ENCODE measurements at places on chromosomes 12 and 14.

GRCh38 chr14:99233222-99234035, 38.6 kb downstream of the BCL11B start:
- DNase-seq: no peak

- DNase-seq: no peak
Observed at GRCh38 chr12:89230376-89231315, 121.7 kb downstream of the DUSP6 start.

DNA sequence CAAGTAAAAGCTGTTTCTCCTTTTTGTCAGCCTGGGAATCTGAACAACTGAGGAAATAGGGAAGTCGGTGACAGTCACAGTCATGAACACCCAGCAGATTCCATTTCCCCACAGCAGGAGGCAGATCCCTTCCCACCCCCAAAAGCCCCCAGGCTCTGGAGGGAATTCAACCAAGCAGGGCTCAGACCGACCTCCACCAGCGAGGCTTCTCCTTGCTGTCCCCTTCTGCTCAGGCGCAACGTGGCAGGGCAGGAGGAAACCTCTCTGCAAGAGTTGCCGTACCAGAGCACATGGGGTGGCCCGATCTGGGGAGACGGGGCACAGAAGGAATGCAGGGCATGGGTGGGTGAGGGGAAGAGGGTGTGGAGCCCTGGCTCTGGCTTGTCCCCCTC, 319 bp downstream of the GALNT6 start:
- peak; percentile 63 for DNase-seq

GRCh38 chr14:101183376-101184103, 280.0 kb upstream of the RTL1 start:
- no peak for DNase-seq

GRCh38 chr14:38762426-38762825, 340.6 kb downstream of the SEC23A start:
- no peak for DNase-seq

- DNase-seq: no peak
Observed at GRCh38 chr12:16163901-16164300, 113.6 kb downstream of the SLC15A5 start.

DNA sequence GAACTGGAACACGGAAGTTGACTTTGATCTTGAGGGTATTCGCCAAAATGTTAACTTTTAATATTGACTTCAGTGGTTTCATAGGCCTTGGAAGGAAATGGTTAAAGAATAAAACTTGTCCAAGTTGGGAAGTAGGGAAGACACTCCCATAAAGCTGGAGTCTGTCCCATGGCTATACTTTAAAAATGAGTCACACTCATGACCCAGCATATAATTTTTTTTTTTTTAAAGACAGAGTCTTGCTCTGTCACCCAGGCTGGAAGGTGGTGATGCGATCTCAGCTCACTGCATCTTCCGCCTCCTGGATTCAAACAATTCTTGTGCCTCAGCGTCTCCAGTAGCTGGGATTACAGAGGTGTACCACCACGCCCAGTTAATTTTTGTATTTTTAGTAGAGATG, 19.6 kb downstream of the TMPRSS12 start:
- DNase-seq: no peak

GRCh38 chr12:131738196-131738595, 27.3 kb downstream of the SFSWAP start:
- no peak for DNase-seq

DNA sequence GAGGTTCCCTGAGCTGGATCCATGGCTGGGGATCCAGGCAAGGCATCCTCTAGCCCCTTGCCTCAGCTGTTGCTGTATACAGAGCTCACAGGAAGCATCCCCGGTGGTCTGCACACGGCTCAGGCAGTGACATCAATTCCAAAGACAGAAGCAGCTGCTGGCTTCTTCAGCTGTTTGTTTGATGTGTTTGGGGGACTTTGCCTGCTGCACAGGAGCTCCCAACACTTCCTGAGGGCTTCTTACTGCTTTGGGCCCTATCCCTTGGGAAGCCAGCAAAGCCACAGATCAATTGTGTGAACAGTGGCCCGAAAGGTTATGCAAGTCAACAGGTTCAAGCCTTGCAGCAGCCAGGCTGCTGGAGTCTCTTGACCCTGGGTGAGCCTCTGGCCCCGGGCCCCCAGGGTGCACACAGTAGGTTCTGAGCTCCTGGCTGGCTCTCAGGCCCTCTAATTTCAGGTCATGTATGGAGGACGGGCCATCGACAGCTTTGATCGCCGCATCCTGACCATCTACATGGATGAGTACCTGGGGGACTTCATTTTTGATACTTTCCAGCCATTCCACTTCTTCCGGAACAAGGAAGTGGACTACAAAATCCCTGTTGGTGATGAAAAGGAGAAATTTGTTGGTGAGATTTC, 42.6 kb downstream of the CCDC92 start:
- DNase-seq: no peak

DNA sequence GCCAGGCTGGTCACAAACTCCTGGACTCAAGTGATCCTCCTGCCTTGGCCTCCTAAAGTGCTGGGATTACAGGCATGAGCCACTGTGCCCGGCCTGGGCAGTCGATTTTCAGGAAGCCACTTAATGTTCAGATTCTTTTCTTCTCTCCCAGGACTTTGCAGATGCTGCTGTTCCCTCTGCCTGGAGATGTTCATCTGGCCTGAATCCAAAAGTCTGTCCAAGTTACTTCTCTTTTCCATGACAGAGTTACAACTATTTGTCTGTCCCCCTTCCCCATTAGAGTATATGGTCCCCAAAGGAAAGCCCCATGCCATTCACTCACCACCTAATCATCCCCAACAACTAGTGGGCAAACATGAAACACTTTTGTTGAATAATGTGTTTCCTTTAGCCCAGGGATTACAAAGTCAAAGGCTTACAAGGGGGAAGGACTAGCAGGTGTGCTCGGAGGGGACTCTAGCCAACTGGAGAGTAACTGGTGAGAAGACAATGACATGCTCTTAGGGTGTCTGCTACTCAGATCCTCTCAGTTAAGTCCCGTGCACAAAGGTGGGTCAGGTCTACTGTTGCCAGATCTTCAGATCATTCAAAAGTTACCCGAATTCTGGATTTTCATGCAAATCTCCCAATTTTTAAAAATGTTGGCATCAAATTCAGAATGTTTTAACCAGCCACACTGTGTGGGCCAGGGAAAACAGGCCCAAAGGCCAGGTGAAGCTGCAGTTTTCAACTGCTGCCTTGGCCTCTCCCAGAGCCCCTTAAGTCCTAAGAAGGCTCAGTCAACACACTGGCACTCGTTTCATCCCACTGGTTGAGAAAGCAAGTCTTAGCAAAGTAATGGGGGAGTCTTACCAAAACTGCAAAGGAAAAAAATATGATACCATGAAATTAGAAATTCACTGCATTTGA, 29.6 kb downstream of the NUDT4 start:
- no peak for DNase-seq

- no peak for DNase-seq
Observed at GRCh38 chr12:131732-132495, 65.3 kb downstream of the IQSEC3 start.

DNA sequence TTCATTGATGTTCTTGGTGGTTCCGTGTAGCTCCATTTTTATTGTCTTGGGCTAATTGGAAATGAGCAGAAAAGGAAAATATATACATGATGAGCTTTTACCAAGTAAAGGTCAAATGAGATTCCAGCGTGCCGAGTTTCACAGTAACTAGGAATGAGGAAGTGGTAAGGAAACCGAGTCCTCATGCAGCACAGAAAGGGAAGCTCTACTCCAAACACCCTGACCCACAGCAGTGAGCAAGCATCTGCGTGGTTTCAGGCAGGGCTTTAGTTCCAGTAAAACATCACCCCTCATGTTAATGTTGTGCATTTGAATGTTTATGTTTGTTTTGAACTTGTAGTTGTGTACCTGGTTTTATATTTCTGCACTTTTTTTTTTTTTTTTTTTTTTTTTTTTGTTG, 208.0 kb downstream of the SLC41A2 start:
- DNase-seq: peak; percentile 27

GRCh38 chr14:76968621-76969063, 59.9 kb downstream of the IRF2BPL start:
- DNase-seq: no peak

DNA sequence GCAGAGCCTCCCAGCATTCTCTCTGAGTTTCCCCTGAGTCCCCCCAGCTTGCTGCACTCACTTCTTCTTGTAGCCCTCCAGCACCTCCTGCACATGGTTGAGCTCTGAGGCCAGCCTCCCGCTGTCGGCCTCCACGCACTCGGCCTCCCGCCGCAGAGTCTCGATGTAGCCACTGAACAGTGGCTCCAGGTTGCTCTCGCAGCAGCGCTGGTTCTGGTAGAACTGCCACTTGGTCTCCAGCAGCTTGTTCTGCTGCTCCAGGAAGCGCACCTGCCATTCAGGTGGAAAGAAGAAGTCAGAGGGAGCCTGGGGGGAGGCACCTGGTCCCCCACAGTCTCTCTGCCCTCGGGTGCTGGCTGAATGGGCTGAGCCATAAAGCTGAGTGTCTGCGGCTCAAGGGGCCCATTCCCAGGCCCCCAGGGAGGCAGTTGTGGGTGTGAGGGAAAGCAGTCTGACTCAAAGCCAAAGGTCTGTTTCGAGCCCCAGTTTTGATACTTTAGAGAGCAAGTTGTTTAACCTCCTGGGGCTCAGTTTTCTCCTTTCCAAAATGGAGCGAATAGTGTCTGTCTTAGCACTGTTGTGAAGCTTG, 2.3 kb downstream of the KRT85 start:
- no peak for DNase-seq

- no peak for DNase-seq
Observed at GRCh38 chr12:102964872-102965271, 7.4 kb downstream of the ASCL1 start.

DNA sequence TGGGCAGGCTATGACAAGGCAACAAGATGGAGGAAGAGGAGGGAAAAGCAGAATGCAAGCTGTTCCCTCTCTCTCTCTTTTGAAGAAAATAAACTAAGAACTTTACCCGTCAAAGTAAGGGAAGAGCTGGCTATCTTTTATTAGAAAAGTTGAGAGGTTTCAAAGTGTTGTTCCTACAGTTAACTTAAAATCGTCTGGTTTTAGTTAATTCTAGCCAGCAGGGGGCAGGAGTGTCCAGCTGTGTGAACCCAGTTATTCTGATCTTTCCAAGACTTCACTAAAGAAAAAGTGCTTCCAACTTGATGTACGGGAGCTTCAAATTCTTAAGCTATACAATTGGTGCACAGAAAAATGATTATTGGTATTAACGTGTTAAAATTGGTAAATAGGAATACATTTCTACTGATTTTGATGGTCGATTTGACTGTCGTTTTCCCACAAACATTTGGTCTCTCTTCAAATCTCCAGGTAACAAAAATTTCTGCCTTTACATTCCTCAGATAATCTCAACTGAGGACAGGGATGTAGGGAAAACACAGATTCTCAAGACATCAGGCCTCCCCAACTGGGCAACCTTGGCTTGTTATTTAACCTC, 28.4 kb upstream of the MON2 start:
- DNase-seq: no peak

DNA sequence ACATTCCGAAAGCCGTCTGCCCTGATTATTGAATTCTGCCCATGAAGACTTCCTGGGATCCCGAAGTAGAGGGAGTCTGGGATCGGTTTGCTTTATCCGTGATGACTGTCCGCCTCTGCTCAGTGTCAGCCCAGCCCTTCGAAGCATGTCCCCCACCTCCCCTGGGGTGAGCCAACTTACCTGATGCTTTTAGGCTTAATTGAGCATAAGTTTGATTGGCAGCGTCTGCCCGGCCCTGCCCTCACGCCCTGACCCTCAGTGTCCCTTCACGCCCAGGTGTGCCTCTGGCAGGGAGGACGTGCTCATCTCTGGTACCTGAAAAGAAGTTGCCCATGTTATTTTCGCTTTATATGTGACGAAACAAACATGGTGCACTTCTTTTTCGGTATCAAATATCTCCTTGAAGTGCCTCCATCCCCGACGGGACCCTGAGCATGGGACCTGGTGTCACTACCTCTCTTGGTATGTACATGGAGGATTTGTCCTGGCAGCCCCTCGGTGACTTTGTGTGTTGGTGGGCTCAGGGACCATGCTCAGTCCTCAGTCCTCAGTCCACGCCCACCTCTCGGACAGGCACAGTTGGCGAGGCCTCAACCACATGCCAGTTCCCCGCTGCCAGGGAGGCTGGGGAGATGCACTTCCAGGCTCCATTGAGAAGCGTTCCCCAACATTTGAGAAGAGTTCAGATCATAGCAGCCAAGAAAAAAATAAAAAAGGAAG, 130.1 kb upstream of the RTL1 start:
- DNase-seq: no peak

- no peak for DNase-seq
Observed at GRCh38 chr12:68699486-68699885, 12.7 kb downstream of the NUP107 start.

- DNase-seq: no peak
Observed at GRCh38 chr12:29066011-29066588, 83.0 kb upstream of the FAR2 start.

DNA sequence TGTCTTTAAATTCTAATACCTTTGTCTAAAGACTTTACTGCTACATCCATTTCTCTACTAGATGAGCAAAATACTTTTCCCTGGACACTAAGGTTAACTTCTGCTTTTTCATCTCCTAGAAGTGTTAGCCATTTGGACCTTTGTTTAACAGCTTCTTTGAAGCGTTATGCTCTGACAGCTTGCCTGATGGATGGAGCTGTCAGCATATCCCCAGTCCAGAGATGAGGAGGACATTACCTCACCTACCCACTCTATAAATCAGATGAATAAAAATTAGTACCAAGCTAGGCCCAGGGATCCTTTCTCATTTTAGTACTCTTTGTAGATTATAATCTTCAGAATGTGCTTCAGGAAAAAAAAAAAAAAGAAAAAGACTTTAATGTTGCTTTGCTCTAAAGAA, 222.7 kb downstream of the PELI2 start:
- no peak for DNase-seq

DNA sequence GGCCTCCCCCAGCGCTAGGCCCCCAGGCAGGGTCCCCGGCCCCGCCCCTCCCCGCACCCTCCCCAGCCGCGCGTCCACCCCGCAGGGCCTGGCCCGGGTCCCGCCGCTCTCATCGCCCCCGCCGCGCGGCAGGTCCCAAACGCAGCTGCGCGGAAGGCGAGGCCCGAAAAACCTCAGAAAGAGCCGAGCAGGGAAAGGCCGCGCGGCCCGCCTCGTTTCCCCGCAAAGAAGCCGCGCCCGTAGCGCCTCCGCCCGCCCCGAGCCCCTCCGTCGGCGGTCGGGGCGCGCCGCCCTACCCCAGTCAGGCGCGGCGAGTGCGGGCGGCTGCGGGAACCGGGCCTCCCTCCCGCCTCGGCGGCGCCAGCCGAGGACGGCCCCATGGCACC, 324 bp downstream of the POLE start:
- DNase-seq: no peak

DNA sequence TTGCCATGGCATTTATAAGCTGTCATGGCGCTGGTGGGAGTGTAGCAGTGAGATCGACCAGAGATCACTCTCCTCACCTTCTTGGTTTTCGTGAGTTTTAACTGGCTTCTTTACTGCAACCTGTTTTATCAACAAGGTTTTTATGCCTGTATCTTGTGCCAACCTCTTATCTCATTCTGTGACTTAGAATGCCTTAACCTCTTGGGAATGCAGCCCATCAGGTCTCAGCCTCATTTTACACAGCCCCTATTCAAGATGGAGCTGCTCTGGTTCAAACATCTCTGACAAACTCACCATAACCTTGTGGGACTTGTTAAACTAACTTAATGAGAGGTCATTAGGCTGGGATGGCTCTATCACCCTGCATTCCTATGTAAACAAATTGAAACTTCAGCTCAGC, 151.3 kb downstream of the CAND1 start:
- DNase-seq: no peak

- DNase-seq: no peak
Observed at GRCh38 chr14:94163796-94164195, 10.3 kb upstream of the PPP4R4 start.

- no peak for DNase-seq
Observed at GRCh38 chr14:64806202-64806861, 73.4 kb downstream of the SPTB start.
